ENCODE measurements at places on chromosomes 5 and 9. TPM values are rescaled to one million over a fixed set of nuclear protein-coding genes. Genes with fewer than 3 reads are reported as not detected.

DNA sequence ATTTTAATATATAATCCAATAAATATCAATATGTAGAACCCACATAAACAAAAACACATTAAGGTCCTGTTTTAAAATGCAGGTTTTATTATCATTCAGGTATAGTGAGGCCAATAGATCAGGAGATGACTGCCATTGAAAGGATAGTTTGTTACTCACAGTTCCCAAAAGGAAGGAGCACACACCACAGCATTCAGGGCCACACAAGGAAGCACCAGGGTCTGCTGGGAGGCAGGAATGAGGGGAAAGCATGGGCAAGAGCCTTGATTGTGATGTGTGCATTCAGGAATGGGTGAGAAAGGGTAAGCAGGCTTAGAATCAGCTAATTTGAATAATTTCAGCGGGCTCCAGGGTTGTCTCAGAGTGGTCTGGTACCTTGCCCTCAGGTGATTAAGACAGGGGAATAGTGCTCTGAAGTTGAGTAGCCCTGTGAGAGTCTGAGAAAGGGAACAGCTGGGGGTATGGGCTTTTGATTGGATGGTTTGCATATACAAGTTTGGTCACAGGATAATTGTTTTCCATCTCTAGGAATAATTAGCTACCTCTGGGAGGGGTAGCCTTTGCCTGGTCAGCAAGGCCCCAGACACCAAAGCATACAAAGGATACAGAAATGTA lies 19.8 kb upstream of the OTULIN start:
- DNase-seq = no peak

The RNF183 gene
- total RNA-seq = not detected

DNA sequence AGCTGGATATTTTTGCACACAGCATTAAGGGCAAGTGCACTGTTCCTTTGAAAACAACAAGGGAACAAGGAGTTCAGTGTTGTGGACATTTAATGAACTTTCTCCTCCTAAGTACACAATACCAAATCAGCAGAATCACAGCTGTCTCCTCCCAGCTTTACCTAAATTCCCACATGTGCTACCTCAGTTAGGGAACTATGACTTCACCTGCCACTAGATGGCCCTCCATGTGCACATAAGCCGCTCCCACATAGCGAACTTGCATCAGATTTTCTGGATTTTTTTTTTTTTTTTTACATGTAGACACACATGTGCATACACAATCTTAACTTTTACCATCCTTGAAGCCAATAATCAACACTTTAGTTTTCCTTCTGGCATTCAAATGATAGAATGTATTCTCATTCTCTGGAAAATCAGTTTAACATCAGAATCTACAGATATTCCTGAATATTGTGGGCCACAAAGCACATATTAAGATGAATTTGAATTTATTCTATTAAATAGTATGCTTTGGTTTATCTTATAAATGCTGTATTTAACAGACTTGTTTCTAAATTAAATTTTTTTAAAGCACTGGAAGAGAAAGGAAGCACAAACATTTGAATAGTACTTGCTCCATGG lies 123.6 kb downstream of the PALM2AKAP2 start:
- peak; percentile 45 for DNase-seq

DNA sequence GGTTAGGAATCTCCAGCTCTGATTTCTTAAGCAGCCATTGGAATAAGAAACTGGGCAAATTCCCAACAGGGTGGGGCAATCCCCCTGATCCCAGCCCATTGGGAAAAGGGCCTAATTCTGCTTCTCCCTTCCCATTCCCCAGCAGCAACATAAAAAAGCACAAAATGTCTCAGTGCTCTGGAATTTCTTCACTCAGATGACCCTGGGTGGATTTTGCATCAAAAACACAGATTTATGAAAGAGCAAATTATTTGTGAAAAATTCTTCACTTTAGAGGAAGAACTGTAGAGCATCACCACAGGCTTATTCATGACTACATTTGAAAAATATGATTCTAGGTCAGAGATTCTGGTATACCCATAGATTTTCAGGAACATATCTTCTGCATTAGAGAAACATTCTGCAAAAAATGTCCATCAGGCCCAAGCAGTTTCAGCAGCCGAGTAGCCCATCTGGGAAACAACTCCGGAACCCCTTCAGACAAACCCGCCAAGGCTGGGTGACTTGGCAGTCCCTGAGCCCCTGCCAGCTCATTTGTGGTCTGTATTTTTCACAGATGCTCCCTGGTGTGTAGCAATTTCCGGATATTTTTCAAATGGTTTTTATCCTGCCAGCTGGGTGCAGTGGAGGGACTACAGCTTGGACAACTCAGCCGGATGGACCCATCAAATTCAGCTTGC lies 102.1 kb upstream of the RANBP3L start:
- no peak for DNase-seq

DNA sequence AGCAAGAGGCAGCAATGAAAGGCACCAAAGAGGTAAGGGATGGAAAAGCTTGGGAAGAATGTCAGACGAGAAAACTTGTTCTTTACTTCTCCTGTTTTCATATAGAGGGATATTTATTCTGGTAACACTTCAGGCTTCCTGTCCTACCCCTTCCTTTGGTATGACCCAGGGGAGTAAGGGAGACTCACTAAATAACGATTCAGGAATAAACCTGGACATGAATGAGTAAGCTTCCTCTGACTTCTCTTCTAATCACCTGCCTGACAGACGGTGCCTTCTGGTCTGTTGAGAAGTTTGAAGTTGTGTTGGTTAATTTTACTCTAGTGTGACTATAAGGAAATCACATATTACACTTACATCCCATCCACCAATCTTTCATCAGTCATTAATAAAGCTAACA lies 461.2 kb downstream of the CDH12 start:
- no peak for DNase-seq

Data from SJSA1 (cell line).